HS-5 (cell line): ENCODE measurements at places on chromosomes 6 and 20.

DNA sequence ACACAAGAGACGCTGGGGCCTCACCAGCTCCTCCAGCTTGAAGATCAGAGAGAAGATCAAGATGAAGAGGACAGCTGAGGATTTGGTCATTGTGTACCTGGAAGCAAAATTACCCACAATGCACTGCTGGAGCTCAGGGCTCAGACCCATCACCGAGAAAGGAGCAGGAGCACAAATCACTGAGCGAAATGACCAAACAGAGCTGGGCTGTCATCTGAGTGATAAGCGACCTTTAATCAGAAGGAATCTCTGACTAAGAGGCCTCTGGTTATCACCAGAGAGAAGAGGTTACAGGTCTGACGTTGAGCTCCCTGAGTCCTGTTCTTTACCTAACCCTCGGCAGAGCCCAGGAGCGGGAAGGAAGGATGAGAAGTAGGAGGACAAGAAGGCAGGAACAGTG, 47.5 kb upstream of the CDH22 start:
- DNase-seq: no peak

- DNase-seq: no peak
Measured at GRCh38 chr6:44349904-44350649, 7.6 kb downstream of the SPATS1 start.

DNA sequence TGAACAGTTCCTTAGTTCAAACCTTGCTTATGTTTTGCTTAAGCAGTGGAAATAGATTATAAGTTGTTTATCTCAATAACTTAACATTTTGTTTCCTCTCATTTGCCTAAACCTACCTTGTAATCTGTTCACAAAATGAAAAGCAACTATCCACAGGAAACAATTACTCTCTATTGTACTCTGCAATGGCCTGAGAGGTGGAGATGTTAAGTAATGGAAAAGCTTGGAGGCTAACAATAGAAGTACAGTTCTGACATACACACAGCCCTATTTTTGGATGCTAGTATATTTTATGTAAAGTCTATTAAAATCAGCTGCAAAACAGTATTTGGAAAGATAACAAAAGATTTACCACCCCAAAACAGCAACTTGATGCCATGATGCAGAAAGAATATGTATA, 82.1 kb downstream of the TINAG start:
- DNase-seq: no peak

- DNase-seq: no peak
Measured at GRCh38 chr6:144027932-144028587, 20.0 kb upstream of the PLAGL1 start.

DNA sequence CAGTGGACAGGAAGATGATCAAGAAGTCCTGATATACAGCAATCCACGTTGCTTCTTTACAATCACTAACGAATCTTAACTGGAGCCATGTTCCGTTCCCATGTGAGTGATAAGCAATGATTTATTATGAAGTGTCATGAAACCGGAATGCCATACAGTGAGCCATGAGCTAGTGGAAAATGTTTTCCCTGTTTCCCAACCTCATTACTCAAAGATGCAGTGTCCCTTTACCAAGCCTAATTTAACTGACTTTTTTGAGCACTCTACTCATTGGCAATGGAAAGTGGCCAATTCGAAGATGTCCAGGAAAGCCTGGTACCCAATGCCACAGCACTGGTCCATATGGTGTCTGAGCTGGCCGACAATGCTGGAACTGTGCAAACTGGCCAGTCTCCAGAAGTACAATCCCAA, 148.3 kb downstream of the ZNF217 start:
- DNase-seq: no peak

- no peak for DNase-seq
Measured at GRCh38 chr20:8788831-8789230, 280.1 kb upstream of the PLCB4 start.

DNA sequence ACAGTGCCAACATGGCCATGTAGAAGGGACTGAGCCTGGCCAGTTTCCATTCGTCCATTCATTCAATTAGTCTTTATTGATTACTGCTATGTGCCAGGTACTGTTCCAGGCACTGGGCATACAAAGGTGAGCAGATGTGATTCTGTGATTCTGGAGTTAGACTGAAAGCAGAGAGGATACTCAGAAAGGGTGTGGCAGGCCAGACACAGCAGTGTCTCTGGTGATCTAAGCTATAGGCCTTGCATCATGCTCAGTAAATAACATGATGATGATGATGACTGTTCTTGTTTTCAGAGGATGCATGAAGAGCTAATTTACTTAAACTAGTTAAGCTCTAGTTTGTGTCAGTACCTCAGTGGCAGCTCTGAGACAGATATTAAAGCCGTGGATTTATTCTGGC, 31.4 kb upstream of the FUCA2 start:
- DNase-seq: no peak

GRCh38 chr20:2289475-2289874, 6.3 kb upstream of the TGM3 start:
- DNase-seq: no peak

DNA sequence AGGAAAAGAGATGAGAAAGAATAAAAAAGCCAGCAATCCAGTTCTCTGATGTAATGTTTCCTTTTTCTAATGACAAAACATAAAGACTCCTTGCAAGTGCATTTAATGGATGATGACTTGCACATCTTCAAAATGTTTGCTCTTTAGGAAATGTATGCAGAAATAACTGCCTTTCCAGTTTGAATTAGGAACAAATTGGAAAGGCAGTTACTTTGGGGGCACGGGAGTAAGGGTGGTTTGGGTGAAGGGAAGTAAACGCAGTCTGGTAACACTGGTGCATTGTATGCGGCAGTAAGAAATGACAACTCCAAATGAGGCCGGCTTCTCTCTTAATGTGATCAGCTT, 57.6 kb upstream of the REV3L start:
- no peak for DNase-seq

DNA sequence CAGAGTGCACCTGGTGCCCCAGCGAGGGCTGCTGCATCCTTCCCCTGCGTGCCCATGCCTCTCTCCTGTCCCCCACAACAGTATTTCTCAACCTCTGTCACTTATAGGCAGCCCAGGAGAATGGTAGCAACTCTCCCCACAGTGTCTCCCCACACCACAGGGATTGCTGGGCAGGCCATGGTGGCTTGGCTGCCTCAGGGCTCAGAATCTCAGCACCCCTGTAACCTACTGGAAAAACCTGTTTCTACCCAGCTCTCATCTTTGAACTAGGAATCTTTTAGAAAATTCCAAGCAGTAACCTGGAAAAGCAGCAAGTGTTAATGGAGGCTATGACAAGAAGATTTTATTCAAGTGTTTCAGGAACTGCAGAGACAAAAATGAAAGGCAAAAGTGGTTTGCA, 38.0 kb downstream of the CD164 start:
- DNase-seq: no peak

DNA sequence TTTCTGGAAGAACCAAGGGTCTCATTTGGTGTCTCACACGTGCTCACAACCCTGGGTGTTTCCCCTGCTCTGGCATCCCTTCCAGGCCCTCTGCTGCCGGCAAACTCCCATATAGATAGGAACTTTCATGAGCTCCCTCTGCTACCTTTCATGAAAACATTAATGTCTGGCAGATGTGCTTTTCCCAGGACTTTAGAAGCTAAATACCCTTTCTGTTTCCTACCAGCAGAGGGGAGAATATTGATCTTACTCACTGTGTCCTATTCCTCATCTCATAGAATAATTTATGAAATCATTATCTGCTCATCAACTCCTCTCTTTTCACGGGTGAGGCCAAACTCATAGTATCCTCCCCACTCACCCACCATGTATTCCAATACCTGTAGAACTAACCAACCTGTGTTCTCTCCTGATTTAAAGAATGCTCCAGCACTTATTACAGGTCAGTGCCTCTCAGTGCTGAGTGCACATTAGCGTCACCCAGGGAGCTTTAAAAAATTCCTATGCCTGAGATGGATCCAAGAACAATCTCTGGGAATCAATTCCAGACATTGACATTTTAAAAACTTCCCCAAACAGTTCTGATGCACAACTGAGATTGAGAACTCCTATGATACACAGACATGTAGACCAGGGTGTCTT, 298.5 kb upstream of the JAG1 start:
- DNase-seq: no peak

GRCh38 chr20:56582542-56582941, 46.6 kb upstream of the TFAP2C start:
- no peak for DNase-seq
